ENCODE measurements at places on chromosomes 12 and 14. TPM values are rescaled to one million over a fixed set of nuclear protein-coding genes. Genes with fewer than 3 reads are reported as not detected.

IAPP gene
- total RNA-seq = not detected

GNG2 gene
- total RNA-seq = 4.3 TPM

LARP4 gene
- total RNA-seq = 57.9 TPM

FOXG1 gene
- not detected for total RNA-seq

OLR1 gene
- 9.3 TPM for total RNA-seq

PIANP gene
- total RNA-seq = not detected

DCN gene
- total RNA-seq = 125 TPM

NOS1 gene
- total RNA-seq = not detected

RTL1 gene
- total RNA-seq = not detected

NELL2 gene
- total RNA-seq = not detected

WNT1 gene
- total RNA-seq = not detected

FAM161B gene
- 5.2 TPM for total RNA-seq

RPGRIP1 gene
- not detected for total RNA-seq

SPX gene
- under 0.01 TPM for total RNA-seq

SYT1 gene
- total RNA-seq = 3.9 TPM

BMP4 gene
- 11.0 TPM for total RNA-seq
